ENCODE measurements at places on chromosomes 12 and 14. TPM values are rescaled to one million over a fixed set of nuclear protein-coding genes. Genes with fewer than 3 reads are reported as not detected.

The RBP5 gene
- not detected for total RNA-seq

The SERPINA4 gene
- total RNA-seq: not detected

The KRT82 gene
- not detected for total RNA-seq

The TRPV4 gene
- 0.90 TPM for total RNA-seq

The KRT74 gene
- not detected for total RNA-seq

The TNFAIP2 gene
- 24.5 TPM for total RNA-seq

The PRR13 gene
- total RNA-seq: 60.6 TPM

The TAS2R31 gene
- not detected for total RNA-seq

The RNF10 gene
- total RNA-seq: 168 TPM

The FGD4 gene
- total RNA-seq: 13.5 TPM

The TMEM120B gene
- total RNA-seq: 4.7 TPM

The MANSC1 gene
- 16.5 TPM for total RNA-seq

The CD27 gene
- not detected for total RNA-seq

- H3K36me3 ChIP-seq: no peaks in the 10 kb centered on the region
- no peaks in the 10 kb centered on the region for H3K4me1 ChIP-seq
- no peak for DNase-seq
- peak overlapping the region; percentile 69 for H3K27ac ChIP-seq
Measured at GRCh38 chr14:54881761-54882401, 20.7 kb downstream of the GCH1 start.

DNA sequence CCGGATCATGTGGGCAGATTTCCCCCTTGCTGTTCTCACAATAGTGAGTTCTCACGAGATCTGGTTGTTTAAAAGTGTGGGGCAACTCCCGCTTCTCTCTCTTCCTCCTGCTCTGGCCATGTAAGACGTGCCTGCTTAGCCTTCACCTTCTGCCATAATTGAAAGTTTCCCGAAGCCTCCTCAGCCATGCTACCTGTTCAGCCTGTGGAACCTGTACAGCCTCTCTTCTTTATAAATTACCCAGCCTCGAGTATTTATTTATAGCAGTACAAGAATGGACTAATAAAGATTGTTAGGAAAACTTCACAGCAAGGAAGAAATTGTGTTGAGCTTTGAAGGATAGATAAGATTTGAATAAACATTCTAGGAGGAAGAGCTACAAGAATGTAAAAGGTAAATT is 52.1 kb downstream of the KDM5A start:
- DNase-seq: no peak
- no peaks in the 10 kb centered on the region for H3K4me1 ChIP-seq
- H3K4me3 ChIP-seq: no peak overlapping the region

- H3K27ac ChIP-seq: no peak overlapping the region
- no peaks in the 10 kb centered on the region for H3K27me3 ChIP-seq
- H3K4me1 ChIP-seq: no peaks in the 10 kb centered on the region
- no peak for DNase-seq
Measured at GRCh38 chr12:24573621-24574020, 375.3 kb downstream of the BCAT1 start.

- H3K27me3 ChIP-seq: no peaks in the 10 kb centered on the region
- H3K36me3 ChIP-seq: no peaks in the 10 kb centered on the region
- H3K27ac ChIP-seq: peak overlapping the region; percentile 37
- DNase-seq: no peak
- no peak overlapping the region for H3K4me3 ChIP-seq
Measured at GRCh38 chr14:50778721-50779483, 52.1 kb downstream of the NIN start.

GRCh38 chr12:6772726-6773589 is 638 bp downstream of the LAG3 start:
- H3K4me3 ChIP-seq: no peak overlapping the region
- DNase-seq: no peak

DNA sequence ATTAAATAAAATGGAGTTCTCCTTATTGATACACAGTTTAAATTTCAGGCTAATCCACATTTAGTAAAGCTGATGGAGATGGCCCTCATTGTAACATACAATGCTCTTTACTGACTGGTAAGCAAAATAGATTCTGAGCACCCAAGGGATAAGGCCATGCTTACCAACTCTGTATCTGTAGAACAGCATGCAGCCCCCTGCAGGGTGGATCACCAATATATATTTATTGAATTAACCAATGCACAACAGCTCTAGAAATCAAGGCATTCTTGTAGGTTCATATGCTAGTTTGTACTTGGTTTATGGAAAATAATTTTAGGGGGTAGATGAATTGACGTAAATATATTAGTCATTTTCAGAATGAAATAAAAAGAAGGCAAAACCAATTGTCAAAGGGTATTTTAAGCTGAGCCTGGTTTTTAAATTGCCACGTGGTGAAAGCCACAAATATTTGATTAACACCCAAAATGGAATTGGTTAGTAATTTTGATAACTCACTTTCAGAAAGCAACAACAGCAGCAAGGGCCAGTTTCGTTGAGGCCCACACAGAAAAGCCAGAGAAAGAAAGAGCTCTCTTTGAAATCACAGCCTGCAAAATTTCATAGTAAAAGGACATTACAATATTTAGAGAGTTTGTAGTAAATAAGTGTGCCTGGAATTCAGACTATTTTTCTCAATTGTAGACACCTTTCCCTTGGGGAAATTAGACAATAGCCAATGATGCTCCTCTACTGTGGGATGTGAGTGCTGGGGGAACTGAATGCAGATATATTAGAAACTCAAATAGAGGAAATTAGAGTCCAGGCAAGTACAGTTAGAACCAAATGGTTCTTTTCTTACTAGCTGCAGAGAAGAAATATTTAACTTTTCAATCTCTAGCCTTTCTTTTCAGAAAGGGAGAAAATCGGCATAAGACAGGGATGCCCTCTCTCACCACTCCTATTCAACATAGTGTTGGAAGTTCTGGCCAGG is 216.2 kb upstream of the ABCD2 start:
- H3K27ac ChIP-seq: no peak overlapping the region
- H3K4me1 ChIP-seq: no peaks in the 10 kb centered on the region
- no peak for DNase-seq
- H3K27me3 ChIP-seq: no peaks in the 10 kb centered on the region
- no peak overlapping the region for H3K4me3 ChIP-seq
- no peaks in the 10 kb centered on the region for H3K36me3 ChIP-seq

GRCh38 chr12:31773867-31774266 is 45.0 kb upstream of the AMN1 start:
- no peak overlapping the region for H3K4me3 ChIP-seq
- no peaks in the 10 kb centered on the region for H3K27me3 ChIP-seq
- no peak for DNase-seq
- no peak overlapping the region for H3K27ac ChIP-seq

GRCh38 chr12:83865431-83865830 is 1047.2 kb downstream of the SLC6A15 start:
- no peak overlapping the region for H3K4me3 ChIP-seq
- H3K4me1 ChIP-seq: no peaks in the 10 kb centered on the region
- H3K27me3 ChIP-seq: no peaks in the 10 kb centered on the region
- H3K27ac ChIP-seq: no peak overlapping the region
- no peaks in the 10 kb centered on the region for H3K36me3 ChIP-seq

DNA sequence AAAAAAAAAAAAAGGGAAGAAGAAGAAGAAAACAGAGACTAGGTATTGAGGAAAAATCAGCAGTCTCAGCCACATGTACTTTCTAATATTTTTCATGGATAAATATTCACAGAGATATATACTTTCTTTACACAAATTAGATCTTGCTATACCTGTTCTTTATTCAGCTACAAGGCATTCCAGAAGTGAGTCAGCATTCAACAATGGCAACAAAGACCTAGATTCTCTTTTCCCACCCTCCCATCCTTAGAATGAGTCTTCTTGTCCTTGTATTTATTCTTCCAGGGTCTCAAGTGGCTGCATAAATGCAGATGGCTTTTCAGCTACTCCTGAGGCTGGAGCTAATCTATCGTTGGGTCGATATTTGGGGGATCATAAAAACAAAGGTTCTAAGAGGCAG is 93.0 kb downstream of the NT5DC3 start:
- no peaks in the 10 kb centered on the region for H3K36me3 ChIP-seq
- H3K4me3 ChIP-seq: no peak overlapping the region
- H3K27ac ChIP-seq: no peak overlapping the region
- H3K4me1 ChIP-seq: no peaks in the 10 kb centered on the region
- H3K27me3 ChIP-seq: no peaks in the 10 kb centered on the region

- H3K27me3 ChIP-seq: no peaks in the 10 kb centered on the region
- no peaks in the 10 kb centered on the region for H3K4me1 ChIP-seq
- H3K36me3 ChIP-seq: no peaks in the 10 kb centered on the region
- DNase-seq: no peak
- no peak overlapping the region for H3K27ac ChIP-seq
- no peak overlapping the region for H3K4me3 ChIP-seq
Measured at GRCh38 chr12:124902916-124903315, 11.5 kb downstream of the UBC start.

DNA sequence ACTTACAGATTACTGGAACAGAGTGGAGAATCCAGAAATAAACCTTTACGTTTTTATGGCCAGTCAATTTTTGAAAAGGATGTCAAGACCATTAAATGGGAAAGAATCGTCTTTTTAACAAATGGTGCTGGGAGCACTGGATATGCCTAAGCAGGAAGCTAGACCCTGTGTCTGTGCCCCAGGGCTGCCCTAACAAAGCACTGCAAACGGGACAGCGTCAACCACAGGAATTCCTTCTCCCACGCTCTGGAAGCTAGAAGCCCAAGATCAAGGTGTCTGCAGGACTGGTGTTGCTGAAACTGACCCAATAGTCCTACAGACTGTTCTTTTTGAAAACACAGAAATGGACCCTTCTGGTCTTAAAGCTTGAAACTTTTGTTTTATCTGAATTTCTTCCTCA is 9.3 kb upstream of the TMEM121 start:
- no peak overlapping the region for H3K4me3 ChIP-seq
- H3K4me1 ChIP-seq: no peaks in the 10 kb centered on the region
- H3K36me3 ChIP-seq: no peaks in the 10 kb centered on the region
- no peak for DNase-seq

- no peak overlapping the region for H3K4me3 ChIP-seq
- DNase-seq: no peak
- H3K27ac ChIP-seq: no peak overlapping the region
Measured at GRCh38 chr14:99188731-99189191, 83.2 kb downstream of the BCL11B start.

DNA sequence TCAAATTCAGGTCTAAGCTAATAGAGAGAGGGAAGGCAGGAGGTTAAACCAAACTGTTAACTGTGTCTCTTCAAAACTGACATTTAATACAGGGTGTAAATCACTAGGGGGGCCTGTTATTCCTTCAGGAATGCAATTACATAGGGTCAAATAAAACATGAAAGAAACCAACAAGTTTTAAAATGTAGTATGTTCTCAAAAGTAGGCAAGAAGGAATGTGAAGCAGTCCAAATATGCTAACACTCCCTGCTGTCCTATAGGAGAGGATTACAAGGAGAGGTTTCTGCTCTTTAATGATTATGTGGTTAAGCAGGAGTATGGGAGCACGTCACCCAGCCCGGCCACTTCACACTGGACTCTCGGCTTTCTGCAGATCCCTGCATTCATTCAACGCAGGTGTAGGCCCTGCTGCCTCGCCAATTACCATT is 42.5 kb upstream of the BMP4 start:
- no peaks in the 10 kb centered on the region for H3K4me1 ChIP-seq
- H3K27ac ChIP-seq: no peak overlapping the region
- no peak for DNase-seq

DNA sequence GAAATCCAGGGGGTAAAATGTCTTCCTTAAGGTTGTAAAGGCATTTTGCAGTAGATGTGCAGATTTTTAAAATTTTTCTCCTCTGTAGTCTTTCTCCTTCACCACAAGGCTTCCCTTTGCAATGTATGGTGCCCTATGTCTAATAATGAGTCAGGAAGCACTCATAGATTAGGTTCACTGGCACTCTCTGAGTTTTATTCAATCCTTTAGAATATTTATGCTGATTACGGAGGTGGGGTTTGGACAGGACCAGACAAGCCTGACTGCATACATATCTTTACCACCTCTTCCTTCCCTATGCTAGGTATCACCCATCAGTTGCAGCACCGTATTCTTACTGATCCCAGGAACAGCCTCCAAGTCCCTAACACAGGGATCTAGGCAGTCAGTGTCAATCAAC is 99.5 kb downstream of the NEDD1 start:
- no peaks in the 10 kb centered on the region for H3K4me1 ChIP-seq
- no peak overlapping the region for H3K4me3 ChIP-seq
- no peaks in the 10 kb centered on the region for H3K36me3 ChIP-seq
- no peaks in the 10 kb centered on the region for H3K27me3 ChIP-seq
- DNase-seq: no peak
- H3K27ac ChIP-seq: no peak overlapping the region

- H3K36me3 ChIP-seq: no peaks in the 10 kb centered on the region
- no peak overlapping the region for H3K4me3 ChIP-seq
- H3K27ac ChIP-seq: peak overlapping the region; percentile 81
- no peak for DNase-seq
- peaks cover 59% of the 10 kb centered on the region for H3K4me1 ChIP-seq
Measured at GRCh38 chr14:72616294-72616693, 277.6 kb downstream of the DPF3 start.

DNA sequence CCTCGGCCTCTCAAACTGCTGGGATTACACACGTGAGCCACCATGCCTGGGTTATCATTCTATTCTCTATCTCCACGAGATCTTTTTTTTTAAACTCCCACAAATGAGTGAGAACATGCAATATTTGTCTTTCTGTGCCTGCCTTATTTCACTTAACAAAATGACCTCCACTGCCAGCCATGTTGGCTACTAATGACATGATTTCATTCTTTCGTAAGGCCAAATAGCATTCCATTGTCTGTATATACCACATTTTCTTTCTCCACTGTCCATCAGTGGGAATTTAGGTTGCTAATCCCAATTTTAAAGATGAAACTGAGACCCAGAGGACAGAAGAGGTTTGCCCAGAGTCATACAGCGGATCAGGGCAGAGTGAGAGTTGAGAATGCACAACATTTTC is 10.9 kb upstream of the TRPV4 start:
- no peaks in the 10 kb centered on the region for H3K27me3 ChIP-seq
- no peaks in the 10 kb centered on the region for H3K36me3 ChIP-seq
- H3K4me3 ChIP-seq: no peak overlapping the region
- H3K27ac ChIP-seq: no peak overlapping the region
- peaks cover 6% of the 10 kb centered on the region for H3K4me1 ChIP-seq

- no peak overlapping the region for H3K27ac ChIP-seq
- no peak overlapping the region for H3K4me3 ChIP-seq
- H3K4me1 ChIP-seq: no peaks in the 10 kb centered on the region
- no peak for DNase-seq
- no peaks in the 10 kb centered on the region for H3K36me3 ChIP-seq
- no peaks in the 10 kb centered on the region for H3K27me3 ChIP-seq
Measured at GRCh38 chr12:126067626-126068329, 1002.5 kb downstream of the AACS start.

Measured in right atrium auricular region (tissue), 2 donors.